Hematopoietic multipotent progenitor cell treated with erythropoietin and hydrocortisone succinate and interleukin-3 and kit ligand, for 15 days (in vitro differentiated cells): ENCODE measurements at places on chromosomes 6 and 20.

DNA sequence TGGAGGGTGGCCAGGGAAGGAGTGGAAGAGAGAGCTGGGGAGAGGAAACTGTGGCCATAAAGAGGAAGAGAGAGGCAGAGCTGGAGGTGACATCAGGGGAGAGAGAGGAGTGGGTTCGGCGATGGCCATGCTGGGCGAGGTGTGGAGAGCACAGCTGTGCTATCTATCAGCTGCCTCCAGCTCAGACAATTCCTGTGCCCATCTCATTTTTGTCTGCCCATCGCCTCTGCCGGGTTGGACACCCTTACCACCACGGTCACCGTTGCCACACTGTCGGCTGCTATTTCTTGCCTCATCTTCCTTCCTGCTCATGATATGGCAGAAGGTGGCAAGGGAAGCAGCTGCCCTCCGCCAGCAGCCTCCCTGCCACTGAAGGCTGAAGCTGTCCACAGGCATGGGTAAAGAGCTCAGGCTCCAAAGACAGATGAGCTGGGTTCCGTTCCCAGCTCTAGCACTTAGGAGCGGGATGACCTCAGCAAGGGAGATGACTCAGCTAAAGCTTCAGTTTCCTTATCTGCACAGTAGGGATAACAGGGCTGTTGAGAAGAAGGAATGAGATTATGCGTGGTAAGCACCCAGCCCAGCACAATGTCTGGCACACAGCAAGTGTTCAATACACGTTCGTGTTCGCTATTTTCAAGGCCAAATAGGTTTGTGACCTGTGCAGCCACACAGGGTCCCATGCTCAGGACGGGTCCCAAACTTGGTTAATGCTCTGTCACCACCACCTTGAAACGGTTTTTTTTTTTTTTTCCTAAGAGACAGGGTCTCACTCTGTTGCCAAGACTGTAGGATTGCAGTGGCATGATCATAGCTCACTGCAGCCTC lies 21.9 kb upstream of the TAF8 start:
- DNase-seq: peak; percentile 96

DNA sequence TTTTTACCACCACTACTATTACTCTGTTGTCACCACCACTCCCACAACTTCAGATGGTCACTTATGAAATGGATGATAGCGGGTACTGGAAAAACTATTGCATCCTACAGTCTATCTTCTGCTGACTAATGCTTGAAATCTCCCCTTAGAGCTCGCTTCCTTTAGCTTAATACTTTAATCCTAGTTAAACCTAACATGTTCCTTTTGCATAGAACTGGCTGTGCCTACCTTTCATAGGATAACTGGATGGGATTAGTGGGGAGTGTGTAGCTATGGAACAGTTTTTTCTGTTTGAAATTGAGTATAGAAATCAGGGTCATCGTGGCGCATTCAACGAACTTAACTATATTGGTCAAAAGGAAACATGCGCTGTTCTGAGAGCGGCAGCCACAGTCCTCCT lies 294.7 kb downstream of the FARS2 start:
- DNase-seq: no peak

DNA sequence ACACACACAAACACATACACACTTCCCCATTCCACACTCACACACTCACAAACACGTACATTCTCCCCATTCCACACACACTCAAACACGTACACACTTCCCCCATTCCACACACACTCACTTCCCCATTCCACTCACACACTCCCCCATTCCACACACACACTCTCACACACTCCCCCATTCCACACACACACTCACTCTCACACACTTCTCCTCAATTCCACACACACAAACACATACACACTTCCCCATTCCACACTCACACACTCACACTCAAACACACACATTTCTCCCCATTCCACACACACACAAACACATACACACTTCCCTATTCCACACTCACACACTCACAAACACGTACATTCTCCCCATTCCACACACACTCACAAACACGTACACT lies 8.7 kb upstream of the OSBPL2 start:
- DNase-seq: no peak

DNA sequence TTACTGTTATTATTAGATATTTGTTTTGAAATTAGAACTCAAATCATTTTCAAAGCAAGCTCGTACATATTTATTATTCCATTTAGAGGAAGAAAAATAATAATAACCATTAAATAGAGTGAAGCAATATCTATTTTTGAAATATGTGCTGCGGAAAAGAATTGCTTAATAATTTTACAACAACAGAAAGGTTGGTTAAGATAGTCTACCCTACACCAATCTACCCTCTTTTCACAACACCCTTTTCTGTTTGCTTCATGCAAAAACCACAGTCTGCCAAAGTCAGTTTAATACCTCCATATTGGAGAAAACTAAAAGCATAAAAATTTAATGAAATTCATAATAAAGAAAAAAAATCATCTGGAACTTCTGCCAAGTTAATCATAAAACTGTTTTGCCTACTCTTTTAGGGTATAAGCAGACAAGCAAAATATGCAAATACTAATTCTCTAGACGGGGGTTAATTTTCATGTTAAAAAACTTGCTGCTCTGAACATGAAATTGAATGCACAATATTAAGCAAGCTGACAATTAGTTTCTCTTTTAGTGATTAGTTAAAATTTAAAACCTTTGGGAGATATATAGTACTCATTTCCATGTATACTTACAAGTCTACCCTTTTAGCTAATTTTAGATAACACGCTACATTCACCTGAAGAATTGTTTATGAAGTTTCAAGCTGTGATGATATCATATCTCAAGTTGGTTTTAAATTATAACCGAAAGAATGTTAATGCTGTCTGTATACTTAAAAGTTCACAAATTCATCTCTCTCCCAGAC lies 100.2 kb downstream of the AHI1 start:
- DNase-seq: no peak

DNA sequence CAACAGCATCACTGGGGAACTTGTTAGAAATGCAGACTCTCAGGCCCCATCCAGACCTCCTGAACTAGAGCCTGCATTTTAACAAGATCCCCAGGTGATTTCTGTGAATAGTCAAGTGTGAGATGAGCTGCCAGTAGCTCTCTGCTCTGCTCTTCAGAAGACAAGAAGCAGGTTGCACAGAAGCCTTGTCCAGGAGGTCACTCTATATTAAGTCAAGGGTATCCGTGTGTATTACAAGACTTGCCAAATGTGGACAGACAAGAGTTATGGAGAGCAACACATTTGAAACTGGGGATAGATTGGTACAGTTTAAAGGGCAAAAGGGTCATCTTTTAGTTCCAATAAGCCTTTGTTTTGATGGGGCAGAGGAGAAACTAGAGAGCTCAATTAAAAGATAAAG lies 23.2 kb upstream of the RIN2 start:
- no peak for DNase-seq

DNA sequence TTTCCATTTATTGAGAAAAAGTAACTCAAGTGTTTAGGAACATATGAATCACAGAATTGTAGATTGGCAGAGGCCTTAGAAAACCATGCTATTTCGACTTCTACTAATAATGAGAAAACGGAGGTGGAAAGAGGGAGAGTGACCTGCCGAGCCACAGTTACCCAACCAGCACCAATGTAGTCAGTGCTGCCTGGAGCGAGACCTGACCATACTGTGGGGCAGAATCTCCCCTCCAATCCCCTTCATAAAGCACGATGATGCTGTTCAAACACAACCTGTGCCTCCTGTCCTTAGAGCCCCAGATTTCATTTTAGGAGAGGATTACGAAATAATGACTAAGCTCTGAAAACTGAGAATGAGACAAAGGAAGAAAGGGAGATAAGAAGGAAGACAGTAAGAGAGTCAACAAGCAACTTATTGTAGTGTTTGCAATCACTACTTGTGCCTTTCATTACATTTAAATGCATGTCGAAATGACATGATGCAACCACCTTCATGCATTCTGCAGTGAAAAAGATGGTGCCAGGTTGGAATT lies 70.6 kb downstream of the ATXN1 start:
- DNase-seq: no peak
